Activated T-cell treated with anti-CD3 and anti-CD28 coated beads for 1 hour (primary cell): ENCODE measurements at places on chromosomes 13 and 19.

DNA sequence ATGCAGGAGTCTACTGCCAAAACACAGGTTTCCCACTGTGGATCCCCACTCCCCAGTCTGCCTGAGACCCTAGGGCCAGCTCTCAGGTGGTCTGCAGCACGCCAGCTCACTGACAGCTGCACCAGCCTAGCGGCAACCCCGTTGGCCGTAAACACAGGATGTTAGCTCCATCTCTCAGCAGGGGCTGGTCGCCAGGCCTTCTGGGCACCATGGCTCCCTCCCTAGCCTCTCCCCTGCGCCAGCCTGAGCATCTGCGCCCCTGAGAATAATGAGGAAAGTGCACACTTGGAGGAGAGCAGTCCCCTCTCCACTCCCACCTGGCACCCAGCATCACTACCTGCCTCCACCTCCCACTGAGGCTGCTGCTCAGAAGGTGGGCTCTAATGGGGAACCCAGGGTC, 20.8 kb upstream of the EPHX3 start:
- no peak for DNase-seq

DNA sequence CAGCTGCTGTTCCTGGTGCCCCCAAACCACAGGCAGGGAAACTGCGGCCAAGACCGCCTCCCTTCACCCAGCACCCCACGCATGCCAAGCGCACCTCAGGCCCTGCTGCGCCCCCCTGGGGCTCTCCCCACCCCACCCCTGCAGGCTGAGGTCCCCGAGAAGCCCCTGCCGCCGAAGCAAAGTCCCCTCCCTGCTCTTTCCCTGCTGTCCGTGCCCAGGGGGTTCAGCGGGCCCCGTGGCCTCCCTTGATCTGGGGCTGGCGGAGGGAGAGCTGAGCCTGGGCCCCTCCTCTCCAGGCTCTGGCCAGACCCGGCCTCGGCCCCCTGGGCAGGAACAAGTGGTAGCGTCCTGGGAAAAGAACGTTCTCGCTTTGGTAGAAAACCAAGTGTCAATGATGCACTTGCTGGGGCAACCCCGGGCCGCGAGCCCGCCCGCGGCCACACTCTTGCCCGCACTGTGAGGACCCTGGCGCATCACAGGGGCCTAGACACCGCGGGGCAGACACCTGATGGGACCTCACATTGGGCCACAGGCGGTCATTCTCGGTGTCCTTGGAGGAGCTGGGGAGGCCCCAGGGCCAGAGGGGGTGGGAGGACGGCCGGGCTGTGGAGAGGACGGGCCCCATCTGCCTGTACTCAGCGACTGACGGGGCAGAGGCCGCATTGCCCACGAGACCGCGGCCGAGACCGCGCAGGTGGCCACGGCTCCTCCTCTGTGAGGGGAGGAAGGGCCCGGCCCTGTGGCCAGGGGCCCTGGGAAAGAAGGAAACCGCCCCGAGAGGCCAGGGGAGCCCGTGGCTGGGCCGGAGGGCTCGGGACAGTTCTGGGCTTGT, 29.0 kb downstream of the GPX4 start:
- DNase-seq = no peak

DNA sequence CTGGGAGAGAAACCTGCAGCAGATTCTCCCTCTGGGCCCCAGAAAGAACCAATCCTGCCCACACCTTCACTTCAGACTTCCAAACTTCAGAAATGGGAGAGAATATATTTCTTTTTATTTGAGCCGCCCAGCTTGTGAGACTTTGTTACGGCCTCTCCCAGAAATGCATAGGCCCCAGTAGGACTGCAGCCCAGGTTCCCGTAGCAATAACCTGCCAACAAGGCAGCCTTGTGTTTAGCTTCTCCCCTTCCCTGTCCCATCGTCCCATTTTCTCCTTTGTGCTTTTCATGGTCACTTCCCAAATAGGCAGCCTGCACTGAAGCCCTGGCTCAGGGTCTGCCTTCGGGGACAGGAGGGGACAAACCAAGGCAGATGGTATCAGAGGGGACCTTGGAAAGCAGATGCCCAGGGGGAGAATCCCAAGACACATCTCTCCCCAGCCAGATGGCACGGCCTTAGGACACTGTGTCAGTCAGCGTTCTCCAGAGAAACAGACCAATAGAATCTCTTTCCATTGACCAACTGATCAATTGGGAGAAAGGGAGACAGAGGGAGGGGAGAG, 3.7 kb upstream of the ARHGEF7 start:
- no peak for DNase-seq

GRCh38 chr13:57353831-57354230, 186.8 kb downstream of the PRR20E start:
- no peak for DNase-seq

DNA sequence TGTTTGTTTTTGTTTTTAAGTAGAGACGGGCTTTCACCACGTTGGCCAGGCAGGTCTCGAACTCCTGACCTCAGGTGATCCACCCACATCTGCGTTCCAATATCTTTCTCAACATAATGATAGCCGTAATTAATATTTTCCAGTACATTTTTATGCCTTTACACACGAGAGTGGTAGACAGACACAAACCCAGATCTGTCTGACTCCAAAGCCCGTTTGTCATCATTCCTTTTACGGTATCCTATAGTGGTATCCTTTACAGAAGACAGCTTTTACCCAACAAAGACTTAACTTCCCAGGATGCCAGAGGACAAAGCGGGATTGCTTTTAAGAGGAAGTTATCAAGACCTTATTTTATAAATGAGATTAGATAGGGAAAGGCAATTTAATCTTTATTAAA, 59.8 kb downstream of the IPO5 start:
- DNase-seq = no peak

DNA sequence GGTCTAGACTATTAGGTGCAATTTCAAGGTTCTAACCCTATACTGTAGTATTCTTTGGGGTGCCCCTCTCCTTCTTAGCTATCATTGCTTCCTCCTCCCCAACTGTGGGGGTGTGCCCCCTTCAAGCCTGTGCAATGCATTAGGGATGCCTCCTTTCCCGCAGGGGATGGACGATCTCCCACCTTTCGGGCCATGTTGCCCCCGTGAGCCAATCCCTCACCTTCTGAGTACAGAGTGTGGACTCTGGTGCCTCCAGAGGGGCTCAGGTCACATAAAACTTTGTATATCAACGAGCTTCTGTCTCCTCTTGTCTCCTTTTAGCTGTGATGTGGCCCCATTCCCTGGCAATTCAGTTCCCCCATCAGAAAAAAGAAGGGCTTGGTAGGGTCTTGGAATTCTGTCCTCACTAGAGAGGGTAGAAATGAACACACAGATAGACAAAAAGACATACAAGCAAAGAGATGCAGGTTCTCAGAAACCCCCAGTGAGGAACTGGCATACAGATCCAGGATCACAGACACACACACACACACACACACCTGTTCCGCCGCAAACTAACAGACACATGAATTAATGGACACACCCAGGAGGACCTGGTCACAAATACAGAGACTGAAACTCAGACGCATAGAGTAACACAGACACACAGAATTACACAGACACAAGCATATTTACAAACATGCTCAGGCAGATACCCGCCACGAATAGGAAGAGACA, 2.5 kb upstream of the HNRNPUL1 start:
- DNase-seq = no peak

DNA sequence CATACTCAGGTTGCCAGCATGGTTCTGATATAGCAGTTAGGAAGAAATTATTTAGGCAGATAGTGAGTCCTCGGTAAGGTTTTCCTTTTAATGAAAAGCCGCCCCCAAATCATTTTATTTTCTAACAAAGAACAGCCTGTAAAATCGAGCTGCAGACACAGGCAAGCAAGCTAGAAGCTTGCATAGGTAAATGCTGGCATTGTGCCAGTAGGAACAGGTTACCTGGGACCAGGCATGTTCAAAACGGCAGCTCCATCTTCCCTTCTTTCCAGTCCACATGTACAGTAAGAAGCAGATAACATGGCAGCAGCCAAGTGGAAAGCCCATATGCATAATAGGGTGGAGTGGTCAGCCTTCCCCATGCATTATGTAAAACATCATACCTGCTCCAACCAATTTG, 71.1 kb downstream of the UGGT2 start:
- DNase-seq = no peak

GRCh38 chr13:107866032-107866940, 349.1 kb downstream of the LIG4 start:
- DNase-seq = no peak

GRCh38 chr19:51571599-51571998, 516 bp downstream of the ZNF175 start:
- no peak for DNase-seq

- no peak for DNase-seq
Observed at GRCh38 chr13:43136920-43137575, 113.7 kb downstream of the DNAJC15 start.

DNA sequence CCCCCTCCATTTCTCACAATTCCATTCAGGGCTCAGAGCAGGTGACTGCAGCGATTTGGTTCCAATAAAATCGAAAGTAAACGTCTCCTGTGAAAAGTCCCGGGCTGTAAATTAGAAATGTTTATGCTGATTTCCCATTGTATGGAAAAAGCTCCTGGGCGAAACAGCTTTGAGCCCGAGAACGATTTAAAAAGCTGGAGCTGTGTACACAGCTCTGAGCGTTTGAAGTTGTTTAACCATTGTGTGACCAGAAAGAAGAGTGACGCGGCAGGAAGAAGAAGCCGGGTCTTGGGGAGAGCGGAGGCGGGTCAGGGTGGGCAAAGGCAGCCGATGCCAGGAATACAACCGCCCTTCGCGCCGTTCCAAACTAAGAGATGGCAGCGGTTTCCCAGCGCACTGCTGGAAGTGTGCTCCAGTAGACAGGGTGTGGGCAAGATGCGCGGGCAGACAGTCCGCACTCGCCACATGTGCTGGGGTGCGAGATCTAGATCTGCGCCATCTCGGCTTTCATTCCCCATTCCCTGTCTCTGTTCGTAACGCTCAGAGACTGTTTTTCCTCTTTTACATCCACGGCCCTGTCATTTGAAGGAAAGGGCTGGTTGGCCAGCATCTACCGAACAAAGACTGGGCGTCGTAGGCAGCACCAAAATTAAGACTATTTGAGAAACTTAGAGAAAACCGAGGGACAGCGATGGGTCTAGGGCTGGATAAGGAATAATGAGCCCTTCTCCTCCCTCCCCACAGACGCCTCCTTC, 960 bp upstream of the GSX1 start:
- DNase-seq = no peak

- DNase-seq = no peak
Observed at GRCh38 chr19:51595190-51596175, 24.4 kb downstream of the ZNF175 start.

GRCh38 chr19:34972163-34972705, 8.2 kb upstream of the ZNF792 start:
- DNase-seq = no peak

DNA sequence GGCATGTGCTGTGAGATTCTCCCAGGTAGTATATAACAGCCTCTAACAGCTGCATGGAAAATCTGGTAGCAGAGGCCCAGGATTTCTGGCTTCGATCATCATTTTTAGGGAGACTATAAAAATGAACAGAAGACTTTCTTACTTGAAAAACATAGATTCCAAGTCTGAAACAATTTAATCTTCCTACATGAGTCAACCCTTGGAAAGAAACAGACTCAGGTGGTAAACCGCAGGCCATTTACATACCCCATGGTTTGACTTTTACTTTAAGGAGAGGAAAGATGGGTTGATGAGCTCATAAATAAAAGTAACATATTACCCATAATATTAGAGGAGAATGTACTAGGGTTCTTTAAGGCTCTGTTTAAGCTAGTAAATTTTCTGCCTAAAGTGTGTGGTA, 121.6 kb downstream of the CYSLTR2 start:
- no peak for DNase-seq

GRCh38 chr13:45731455-45731854, 29.3 kb downstream of the CBY2 start:
- no peak for DNase-seq

- no peak for DNase-seq
Observed at GRCh38 chr19:49780861-49781260, 14.1 kb downstream of the AP2A1 start.

DNA sequence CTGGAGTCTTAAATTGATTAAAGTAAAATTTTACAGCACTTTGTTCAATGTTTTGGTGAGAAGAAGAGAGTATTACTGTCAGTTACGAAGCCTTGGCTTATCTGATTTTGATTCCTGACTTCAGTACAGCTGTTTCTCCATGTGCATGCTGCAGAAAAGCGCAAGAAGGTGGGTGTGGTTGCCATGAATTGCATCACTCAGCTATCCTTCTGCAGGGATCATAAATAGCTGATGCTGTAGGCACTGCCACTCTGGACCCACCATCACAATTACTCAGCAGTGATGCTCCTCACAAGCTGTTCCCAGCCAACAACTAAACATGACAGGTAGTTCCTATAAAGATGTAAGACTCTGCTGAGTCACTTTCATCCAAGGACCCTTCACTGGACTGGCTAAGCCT, 321.2 kb downstream of the IRS2 start:
- DNase-seq = no peak

DNA sequence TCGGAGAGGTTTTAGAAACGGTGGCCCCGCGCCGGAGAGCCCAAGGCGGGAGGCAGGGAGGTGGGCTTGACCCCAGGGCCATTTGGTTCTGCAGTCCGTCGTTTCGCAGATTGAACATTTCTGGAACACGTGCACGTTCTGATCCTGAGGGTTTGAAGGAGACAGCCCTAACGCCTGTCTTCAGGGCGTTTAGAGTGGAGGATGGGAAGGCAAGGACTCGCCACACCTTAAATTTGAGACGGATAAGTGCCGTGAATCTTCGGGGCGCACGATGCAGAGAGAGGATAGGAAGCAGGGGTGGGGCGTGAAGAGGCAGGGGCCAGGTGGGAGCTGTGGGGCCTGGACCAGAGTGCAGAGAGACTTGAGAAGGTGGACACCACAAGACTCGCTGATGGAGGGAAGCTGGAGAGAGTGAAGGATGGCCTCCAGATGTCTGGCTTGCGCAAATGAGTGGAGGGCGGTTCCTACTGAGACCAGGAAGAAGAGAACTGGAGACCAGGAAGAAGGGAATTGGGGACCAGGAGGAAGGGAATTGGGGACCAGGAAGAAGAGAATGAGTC, 804 bp upstream of the MIER2 start:
- no peak for DNase-seq

DNA sequence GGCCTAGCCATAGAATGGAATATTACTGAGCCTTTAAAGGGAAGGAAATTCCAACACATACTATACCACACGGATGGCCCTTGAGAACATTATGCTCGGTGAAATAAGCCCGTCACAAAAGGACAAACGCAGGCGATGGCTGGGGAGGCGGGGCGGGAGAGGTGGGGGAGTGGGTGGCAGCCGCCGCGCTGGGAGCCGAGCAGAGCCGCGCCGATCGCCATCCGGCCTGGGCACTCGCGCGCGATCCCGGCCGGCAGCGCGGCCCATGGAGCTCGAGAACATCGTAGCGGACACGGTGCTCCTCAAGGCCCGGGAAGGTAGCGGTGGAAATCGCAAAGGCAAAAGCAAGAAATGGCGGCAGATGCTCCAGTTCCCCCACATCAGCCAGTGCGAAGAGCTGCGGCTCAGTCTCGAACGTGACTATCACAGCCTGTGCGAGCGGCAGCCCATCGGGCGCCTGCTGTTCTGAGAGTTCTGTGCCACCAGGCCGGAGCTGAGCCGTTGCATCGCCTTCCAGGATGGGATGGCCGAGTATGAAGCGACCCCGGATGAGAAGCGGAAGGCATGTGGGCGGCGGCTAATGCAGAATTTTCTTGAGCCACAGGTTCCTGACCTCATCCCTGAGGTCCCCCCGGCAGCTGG, 140.1 kb downstream of the ZDHHC20 start:
- DNase-seq = no peak
